Hematopoietic multipotent progenitor cell treated with erythropoietin and hydrocortisone succinate and interleukin-3 and kit ligand, for 4 days (in vitro differentiated cells): ENCODE measurements at places on chromosomes 11 and 22.

- DNase-seq = peak; percentile 56
Measured at GRCh38 chr11:61416941-61417340, 12.8 kb downstream of the CPSF7 start.

GRCh38 chr11:123231777-123232176 is 36.7 kb upstream of the CLMP start:
- no peak for DNase-seq

- no peak for DNase-seq
Measured at GRCh38 chr22:32522237-32522636, 47.6 kb downstream of the FBXO7 start.

DNA sequence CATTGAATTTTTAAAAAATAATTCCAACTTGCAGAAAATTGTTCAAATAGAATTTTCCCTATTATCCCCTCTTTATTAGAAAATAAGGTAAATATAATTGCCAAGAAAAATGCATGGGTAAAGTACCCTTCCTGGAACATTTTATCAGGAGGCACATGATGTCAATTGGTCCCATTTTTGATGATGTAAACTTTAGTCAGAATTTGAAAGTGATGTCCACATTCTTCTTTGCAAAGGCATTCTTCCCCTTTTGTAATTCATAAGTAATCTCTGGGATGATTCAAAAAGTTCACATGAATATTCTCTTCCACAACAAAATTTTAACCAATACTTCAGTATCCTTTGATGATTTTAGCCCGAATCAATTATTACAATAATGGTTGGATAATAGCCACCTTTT is 86.9 kb upstream of the ANO3 start:
- no peak for DNase-seq

- peak; percentile 72 for DNase-seq
Measured at GRCh38 chr11:68150037-68150436, 28.8 kb upstream of the CHKA start.

- DNase-seq = no peak
Measured at GRCh38 chr22:37846433-37846832, 2.3 kb upstream of the ANKRD54 start.
